Stimulated activated CD8-positive, alpha-beta memory T cell treated with anti-CD3 and anti-CD28 coated beads, Interleukin-15, amount 100 ng/mL, for 48 hours (primary cell): ENCODE measurements at places on chromosomes 13 and 19.
A peak's percentile ranks its signal among the peaks of the same experiment; 100 is the strongest.

DNA sequence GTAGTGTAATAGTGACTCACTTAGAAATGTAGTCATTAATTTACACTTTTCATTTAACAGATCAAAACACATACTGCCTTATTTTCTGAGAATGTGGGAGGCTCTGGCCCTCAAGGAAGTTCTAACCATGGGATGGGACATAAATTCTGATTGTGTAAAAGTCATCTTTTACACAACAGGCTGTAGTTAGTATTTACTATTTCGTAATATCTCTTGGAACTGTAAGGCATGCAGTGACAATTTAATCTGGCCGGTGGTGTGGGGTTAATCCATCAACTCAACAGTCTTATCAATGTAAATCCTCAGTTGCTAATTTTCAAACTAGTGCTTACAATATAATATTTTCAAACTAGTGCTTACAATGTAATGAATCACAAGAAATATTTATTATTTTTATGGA, 1599.2 kb downstream of the EFNB2 start:
- DNase-seq = no peak

GRCh38 chr13:110499621-110500281, 61.8 kb downstream of the RAB20 start:
- no peak for DNase-seq

DNA sequence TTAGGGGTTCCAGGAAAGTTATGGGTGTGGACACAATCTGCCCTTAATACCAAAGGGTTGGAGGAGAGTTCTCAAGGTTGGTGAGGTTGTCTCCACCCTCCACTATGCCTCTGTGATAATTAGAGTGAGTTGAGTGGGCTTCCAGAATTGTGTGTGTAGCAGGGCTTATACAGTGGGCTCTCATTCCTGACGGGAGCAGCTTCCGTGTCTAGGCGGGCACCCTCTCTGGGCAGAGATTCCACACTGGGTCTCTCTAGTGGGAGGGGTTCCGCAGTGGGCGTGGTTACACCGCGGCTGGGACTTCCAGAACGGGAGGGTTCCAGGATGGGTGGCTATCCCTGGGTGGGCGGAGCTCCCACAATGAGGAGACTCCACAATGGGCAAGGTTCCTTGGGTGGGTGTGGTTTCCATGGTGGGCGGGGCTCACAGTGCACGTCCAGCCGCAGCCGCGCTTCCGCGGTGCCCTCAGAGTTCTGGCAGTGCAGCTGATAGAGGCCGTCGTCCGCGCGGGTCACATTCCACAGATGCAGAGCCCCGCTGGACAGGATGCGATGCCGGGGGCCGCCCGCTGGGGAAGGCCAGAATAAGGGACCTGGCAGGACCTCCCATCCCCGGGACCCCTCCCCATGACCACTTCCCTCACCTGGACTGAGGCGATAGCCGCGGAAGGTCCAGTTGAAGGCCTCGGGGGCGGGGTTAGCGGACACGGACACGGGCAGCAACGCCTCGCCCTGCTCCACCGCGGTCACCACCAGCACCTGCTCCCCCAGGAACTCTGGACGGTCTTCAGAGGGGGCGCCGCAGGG, 8.4 kb downstream of the NPHS1 start:
- DNase-seq = no peak

DNA sequence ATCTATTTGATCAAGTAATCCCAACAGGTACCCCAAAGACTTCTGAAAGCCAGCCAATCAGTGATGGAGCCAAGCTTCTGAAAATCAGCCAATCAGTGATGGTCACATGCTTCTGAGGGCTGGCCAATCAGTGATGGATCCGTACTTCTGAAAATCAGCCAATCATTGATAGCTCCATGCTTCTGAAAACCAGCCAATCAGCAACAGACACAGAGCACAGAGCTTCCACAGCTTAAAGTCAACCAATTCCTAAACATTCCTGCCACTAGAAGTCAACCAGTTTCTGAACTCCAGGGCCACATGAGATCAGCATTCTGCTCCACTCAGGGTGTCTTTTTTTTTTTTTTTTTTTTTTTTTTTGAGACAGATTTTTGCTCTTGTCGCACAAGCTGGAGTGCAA, 8.2 kb upstream of the HSD17B14 start:
- DNase-seq = no peak

DNA sequence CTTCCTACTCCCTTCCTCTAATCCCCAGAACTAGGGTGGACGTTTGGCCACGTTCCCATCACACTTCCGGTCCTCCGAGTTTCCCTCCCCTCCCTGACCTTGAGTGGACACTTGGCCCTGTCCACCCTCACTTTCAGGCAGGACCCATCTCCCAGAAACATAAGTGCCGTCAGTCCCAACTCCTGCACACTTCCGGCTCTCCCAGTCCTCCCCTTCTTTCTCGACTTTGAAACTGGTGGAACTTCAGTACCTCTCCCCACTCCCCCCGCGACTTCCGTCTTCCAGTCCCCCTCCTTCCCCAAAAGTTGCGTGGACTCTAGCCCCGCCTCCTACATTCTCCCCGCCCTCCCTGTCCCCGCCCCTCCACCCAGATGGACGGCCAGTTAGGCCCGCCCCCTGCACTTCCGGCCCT, 278 bp upstream of the ZNF274 start:
- peak; percentile 78 for DNase-seq

DNA sequence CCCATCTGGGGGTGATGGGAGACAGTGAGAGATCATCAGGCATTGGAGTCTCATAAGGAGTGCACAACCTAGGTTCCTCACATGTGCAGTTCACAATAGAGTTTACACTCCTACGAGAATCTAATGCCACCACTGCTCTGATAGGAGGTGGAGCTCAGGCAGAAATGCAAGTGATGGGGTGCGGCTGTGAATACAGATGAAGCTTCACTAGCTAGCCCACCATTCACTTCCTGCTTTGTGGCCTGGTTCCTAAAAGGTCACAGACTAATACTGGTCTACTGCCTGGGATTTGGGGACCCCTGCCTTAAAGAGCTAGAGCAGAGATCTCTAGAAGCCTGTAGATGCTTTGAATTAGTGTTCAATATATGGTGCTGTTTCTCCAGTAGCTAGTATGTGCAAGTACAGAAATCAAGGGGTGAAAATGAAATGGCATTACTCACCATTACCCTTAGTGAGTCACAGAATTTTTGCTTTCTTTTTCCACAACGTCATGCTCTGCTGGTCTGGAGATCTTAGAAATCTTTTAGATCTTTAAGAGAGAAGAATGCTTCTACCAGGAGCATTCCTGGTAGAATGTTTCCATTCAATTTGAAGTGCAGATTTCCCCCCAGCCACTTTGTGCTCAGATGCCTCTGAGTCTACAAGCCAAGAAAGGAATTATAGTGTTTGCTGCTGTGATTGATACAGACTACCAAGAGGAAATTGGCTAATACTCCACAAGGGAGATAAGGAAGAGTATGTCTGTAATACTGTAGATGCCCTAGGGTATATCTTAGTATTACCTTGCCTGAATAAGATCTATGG, 2301.2 kb downstream of the PCDH9 start:
- DNase-seq = no peak

- no peak for DNase-seq
These were observed 72.4 kb downstream of the KDM4B start for GRCh38 chr19:5041168-5041912.

GRCh38 chr13:110853235-110853721, 61.6 kb downstream of the ANKRD10 start:
- no peak for DNase-seq

DNA sequence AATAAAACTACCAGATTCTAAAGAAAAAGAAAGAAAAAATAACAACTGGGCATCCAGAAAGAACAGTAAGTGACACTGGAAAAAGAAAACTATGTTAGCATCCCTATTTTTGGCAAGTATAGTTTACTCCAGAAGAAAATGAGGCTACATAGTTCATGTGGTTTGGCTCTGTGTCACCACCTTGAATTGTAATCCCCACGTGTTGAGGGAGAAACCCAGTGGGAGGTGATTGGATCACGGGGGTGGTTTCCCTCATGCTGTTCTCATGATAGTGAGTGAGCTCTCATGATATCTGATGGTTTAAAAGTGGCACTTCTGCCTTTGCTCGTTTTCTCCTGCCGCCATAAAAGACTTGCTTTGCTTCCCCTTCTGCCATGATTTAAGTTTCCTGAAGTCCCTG, 76.9 kb downstream of the ITGBL1 start:
- no peak for DNase-seq

- DNase-seq = no peak
These were observed 364.2 kb upstream of the SLC10A2 start for GRCh38 chr13:103430368-103430767.

DNA sequence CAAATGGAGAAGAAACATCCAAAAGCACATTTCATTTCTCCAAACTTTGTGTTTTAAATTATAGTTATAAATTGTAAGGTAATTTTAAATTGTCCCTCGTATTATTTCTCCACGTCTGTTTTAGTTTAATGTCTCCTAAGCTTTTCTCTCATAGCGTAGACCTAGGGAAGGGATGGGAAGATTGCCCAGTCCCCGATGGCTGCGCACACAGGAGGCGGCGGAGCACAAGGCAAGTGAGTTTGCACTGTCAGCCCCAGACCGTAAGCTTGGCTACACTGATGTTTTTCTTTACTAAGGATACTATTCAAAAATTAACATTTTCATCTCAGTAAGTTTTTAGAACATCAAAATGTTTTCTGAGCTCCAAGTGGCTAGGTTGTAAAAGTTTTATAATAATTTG, 72.3 kb downstream of the GPR12 start:
- DNase-seq = no peak

DNA sequence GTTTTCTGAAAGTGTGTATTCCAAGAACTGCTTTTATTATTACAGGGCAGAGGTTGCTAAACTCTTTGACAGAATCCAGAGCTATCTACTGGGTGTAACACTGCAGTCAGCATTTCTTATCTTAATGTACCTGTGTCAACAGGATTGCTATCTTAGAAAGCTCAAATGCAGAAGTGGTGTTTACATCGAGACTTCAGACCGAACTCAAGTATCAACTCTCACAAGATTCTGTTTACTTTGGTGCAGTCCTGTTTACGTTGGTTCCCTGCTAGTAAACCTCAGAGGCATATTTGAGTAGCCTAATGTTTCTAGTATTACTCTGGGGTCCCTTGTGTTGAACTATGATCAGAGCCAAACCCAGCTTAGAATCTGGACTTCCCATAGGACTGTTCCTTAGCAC, 20.5 kb downstream of the SLC15A1 start:
- DNase-seq = no peak

- DNase-seq = no peak
These were observed 5.5 kb upstream of the ZNF175 start for GRCh38 chr19:51565583-51565982.

DNA sequence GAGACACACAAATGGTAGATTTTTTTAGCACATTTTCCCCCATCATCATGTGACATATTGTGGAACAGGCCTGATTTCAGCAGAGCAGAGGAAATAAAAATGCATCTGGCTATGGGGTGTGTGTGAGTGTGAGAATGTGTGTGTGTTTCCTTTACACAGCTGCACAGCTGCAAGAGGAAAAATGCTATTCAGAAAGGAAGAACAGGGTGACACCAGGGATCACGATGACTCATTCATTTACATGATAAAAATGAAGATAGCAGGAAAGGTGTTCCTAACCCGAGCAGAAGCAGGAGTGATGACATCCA, 469.5 kb upstream of the TSHZ3 start:
- DNase-seq = no peak

DNA sequence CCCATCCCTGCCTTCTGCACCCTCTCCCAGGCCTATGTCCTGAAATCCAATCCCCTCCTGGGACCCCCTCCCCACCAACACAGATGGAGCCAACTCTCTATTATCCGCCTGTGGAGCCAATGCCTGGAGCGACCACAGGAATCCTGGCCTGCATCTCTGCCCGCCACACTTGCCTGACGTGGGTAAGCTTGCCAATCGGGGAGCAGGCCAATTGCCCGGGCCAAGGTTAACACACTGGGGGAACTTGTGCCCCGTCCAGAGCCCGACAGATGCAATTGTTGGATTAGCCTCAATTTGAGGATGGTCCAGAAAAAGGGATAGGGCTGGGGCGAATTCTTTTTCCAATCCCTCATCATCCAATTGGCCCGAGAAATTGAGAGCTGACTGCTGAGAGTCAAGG, 5.9 kb downstream of the WIZ start:
- DNase-seq = no peak

GRCh38 chr13:68168448-68168847, 938.3 kb upstream of the PCDH9 start:
- DNase-seq = no peak

DNA sequence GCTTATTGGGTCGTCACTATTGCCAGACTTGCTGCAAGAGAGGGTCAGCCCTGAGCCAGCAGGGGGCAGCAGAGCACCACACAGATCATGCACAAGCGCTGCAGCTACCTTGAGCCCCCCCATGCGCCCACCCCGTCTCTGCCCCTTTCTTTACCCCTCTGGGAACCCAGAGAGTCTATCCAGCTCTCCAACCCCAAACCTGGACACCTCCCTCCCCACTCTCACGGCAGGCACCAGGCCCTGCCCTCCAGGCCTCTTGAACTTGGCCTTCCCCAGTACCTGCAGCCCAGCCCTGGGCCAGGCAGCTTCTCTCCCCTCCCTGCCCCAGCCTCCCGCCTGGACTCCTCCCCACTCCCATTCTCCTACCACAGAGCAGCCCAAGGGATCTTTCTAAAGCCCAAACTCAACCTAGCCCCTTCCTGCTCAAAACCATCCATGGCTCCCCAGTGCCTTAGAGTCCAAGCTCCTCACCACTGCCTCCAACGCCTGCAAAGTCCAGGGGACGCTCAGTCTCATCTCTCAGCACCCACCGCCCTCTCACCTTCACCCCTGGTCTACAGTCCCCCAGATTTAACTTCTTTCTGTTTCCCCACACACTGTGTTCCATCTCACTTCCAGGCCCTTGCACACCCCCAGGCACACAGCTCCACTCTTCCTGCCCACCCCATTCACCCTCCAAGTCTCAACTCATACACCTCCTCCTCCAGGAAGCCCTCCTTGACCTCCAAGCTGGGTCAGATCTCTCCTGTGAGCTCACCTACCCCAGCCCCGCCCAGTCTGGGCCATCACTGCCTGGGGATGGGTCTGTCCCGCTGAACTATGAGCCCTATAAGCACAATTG, 9.4 kb upstream of the CEACAM16 start:
- peak; percentile 41 for DNase-seq

DNA sequence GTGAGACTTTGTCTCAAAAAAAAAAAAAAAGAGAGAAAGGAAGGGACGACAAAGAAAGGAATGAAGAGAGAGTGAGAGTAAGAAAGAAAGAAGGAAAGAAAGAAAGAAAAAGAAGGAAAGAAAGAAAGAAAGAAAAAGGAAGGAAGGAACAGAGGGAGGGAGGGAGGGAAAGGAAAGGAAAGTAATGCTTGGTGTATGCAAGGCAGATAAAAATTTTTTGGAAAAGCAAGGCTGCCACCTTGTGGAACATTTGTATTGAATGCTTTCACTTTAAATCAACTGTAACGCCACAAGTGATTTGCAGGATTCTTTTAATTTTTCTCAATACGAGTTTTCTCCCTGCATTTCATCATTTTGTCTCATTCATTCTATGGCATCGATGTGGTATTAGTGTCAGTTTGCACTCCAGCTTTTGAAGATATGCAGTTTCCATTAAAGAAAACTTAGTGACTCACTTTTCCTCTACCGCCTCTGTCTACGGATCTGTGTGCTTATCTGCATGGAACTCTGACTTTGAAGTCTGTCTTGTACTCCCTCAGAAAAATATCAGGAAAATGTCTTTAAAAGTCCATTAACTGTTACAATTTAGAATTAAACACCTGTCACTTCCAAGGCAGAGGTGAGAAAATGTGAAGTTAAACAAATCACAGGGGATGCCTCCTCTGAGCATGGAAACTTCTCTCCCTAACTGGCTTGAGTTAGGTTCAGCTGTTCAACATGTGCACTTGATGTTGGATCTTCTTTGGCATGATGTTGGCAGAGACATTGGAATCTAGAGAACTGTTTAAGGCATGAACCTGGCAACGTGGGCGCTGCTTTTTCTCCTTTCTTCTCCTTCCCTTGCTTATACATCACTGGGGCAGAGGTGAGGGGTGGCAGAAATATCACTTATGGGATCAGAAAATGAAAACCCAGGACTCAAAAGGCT, 20.0 kb upstream of the ZDHHC20 start:
- no peak for DNase-seq
